Activated CD8-positive, alpha-beta memory T cell treated with anti-CD3 and anti-CD28 coated beads, Interleukin-2, amount 10 ng/mL, durations not matched to agents 7 days and 5 days (primary cell): ENCODE measurements at places on chromosomes 5 and 9.

DNA sequence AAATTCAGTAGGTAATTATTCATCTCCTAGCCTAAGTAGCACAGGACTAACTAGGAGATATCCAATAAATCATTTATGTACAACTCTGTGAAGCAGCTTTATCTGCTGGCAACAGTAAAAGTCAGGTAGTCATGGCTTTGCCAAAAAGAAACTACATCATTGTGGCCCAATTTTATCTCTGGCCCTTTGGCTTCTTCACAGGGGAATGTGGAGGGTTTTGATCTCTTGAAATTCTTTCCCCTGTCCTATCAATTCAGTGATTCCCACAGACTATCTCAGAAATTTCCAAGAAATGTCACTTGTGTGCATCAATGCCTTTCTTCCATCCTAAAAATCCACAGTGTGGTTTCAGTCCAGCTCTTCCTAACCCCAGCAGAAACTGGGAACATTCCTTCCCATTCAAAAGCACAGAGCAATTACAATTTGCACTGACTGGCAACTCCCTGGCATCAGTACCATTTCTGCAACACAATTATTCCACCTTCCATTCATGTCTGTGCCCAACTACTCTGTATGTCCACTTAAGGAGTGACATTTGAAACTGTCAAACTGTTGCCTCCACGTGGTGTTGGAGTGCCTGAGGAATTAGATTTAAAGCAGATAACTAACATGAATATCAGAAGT lies 6.6 kb downstream of the CDC14B start:
- DNase-seq, result no peak

DNA sequence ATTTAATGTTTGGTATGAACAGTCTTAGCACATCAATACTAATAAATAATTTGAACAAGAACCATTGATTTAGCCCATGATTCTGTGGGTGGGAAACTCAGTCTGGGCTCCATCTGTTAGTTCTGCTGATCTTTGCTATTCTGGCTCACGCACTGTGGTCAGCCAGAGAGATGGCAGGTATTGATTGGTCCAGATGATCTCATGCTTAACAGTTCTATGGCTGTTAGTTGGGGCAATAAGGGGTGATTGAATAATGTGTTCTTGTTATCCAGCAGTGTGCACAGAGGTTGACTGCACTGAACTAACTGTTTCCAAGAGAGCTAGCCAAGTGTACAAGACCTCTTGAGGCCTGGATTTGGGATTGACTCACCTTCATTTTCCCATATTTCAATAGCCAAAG lies 824.3 kb downstream of the SEMA5A start:
- DNase-seq, result no peak

DNA sequence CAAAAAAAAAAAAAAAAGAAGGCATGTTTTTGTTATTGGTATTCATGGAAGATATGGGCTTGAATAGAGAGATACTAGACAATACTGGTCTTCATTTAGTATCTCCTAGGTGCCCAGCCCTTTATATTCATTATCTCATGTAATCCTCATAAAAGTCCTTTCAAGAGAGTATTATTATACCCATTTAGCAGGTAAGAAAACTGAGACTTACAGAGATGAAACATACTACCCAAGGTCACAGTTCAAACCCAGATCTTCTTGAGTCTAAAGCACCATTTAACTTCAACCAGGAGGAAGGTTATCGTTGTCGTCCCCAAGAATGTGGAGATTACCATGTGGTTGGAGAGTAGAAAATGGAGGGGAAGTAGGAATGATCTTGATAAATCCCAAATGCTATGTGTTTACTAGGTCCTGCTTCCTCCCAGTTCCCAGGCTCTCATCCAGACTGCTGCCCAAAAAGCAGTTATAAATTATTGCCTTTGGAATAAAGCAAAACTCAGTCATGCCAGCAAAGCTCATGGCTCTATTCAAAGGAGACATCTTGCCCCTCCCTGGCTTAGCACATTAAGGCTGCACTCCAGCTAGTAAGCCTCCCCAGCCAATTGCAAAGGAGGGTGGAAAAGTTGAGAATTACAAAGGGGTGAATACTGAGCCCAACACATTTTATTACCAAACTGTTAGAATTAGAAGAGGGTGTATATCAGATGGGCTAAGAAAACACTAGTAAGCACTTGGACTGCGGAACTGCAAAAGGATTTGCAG lies 163.9 kb downstream of the PIK3R1 start:
- no peak for DNase-seq

DNA sequence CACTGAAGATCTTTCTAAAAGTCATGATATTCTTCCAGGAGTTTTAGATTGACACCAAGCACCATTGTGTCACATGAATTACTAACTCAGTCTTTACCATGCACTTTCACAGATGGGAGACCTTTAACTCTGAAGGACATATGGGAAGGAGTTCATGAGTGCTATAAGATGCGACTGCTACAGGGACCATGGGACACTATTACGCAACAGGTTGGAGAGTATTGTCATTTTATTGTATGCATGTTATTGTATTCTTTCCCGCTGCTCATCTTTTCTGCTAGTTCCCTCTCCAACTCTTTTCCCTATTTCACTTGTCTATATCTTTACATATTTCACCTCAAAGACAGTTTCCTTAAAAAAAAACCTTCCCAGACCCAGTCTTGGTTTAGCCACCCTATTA lies 99.8 kb downstream of the RPS23 start:
- no peak for DNase-seq

DNA sequence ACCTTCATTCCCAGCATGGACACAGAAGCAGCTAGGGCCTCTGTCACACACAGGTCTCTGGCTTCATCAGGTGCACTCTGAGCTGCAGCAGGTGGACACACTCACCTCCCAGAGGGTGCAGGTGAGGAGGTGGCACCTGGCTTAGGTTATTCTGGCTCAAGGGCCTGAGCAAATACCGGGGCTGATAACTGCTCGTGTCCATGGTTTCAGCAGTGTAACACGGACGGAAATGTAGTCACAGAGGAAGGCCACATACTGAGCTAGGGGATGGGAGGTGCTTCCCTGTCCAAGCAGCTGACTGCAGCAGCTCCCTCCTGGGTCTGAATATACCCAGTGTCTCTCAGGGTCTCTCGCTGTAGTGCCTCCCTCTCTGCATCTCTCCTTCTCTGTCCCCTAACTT lies 5.7 kb downstream of the PHF2 start:
- DNase-seq, result peak; percentile 34
